ENCODE measurements at places on chromosomes 12 and 14. TPM values are rescaled to one million over a fixed set of nuclear protein-coding genes. Genes with fewer than 3 reads are reported as not detected.

DNA sequence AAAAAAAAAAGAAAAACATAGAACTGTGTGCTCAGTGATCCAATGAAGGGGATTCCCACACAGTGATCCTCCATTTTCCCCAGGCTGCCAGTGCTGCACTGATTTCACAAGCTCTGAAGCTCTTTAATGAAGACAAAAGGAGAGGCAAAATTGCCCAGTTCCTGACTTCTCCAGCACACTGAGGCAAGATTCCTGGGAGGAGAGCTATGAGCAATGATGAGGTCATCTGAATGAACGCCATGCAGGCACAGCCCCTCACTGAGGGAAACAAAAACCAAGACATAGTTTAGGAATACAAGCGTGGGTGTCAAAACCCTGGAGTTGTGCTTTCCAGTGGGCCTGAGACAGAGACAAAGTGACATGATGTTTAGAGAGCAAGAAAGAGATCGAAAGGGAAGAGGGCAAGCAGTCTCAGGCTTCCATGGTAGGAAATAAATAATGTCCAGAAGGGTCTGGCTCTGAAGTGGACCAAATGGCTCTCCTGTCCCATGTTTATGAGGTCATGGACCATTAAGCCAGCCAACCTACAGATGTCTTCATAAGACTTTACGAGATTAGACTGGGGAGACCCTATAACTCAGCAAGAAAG lies 40.9 kb upstream of the SMUG1 start:
- peaks cover 5% of the 10 kb centered on the region for H3K4me1 ChIP-seq
- no peak overlapping the region for H3K4me3 ChIP-seq
- no peaks in the 10 kb centered on the region for H3K27me3 ChIP-seq
- no peaks in the 10 kb centered on the region for H3K36me3 ChIP-seq

- no peak for DNase-seq
- no peak overlapping the region for H3K4me3 ChIP-seq
- no peaks in the 10 kb centered on the region for H3K27me3 ChIP-seq
- H3K36me3 ChIP-seq, result no peaks in the 10 kb centered on the region
Measured at GRCh38 chr12:65232476-65233077, 45.9 kb upstream of the MSRB3 start.

- peak overlapping the region; percentile 66 for H3K4me3 ChIP-seq
- no peaks in the 10 kb centered on the region for H3K27me3 ChIP-seq
- DNase-seq, result peak; percentile 71
- H3K36me3 ChIP-seq, result no peaks in the 10 kb centered on the region
- peaks cover 29% of the 10 kb centered on the region for H3K4me1 ChIP-seq
Measured at GRCh38 chr14:89417465-89418225, 612 bp upstream of the FOXN3 start.

The PLEKHH1 gene
- total RNA-seq, result 0.46 TPM

The TTC6 gene
- total RNA-seq, result 7.3 TPM

- H3K27me3 ChIP-seq, result no peaks in the 10 kb centered on the region
- H3K36me3 ChIP-seq, result peaks cover 40% of the 10 kb centered on the region
Measured at GRCh38 chr12:120199595-120200306, 1.2 kb downstream of the RPLP0 start.

- no peak overlapping the region for H3K27ac ChIP-seq
- H3K4me1 ChIP-seq, result no peaks in the 10 kb centered on the region
- H3K4me3 ChIP-seq, result no peak overlapping the region
- no peak for DNase-seq
- H3K36me3 ChIP-seq, result no peaks in the 10 kb centered on the region
Measured at GRCh38 chr12:79056775-79057174, 192.2 kb downstream of the SYT1 start.

All from upper lobe of left lung (tissue), 6 donors.